ENCODE measurements at places on chromosomes 13 and 19. TPM values are rescaled to one million over a fixed set of nuclear protein-coding genes. Genes with fewer than 3 reads are reported as not detected.

FREM2 gene
- polyA plus RNA-seq, result 11.6 TPM

METTL21C gene
- polyA plus RNA-seq, result not detected

C19orf67 gene
- 0.12 TPM for polyA plus RNA-seq

KBTBD7 gene
- polyA plus RNA-seq, result 10.2 TPM

SHKBP1 gene
- polyA plus RNA-seq, result 158 TPM

ERICH6B gene
- polyA plus RNA-seq, result not detected

CDC42EP5 gene
- polyA plus RNA-seq, result 4.2 TPM

Measured in H1 (cell line).